COR-L47 (cell line): ENCODE measurements at places on chromosomes 1 and 21.
A peak's percentile ranks its signal among the peaks of the same experiment; 100 is the strongest.

DNA sequence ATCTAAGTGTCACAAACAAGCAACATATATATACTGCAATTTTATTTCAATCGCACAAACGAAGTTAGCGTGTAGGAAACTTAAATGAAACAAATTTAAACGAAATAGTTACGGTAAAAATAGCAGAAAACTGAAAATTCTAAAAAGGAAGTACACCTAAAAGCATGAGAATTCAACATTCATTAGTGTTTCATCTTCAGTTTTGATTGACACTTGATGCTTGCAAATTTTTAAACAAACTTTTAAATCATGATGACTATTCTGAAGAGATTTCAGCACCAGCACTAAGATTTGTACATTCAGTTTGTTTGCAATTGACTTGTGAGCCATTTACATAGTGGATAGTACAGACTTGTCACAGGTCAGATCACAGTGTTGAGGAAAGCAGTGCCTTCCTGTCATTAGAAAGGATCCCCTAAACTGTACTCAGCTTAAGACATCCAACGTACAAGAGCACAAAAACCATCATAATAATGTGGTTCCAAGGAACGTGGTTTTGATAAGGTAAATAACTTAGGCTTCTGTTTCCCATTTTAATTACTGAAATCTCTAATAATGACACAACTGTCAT, 67.0 kb upstream of the LBR start:
- no peak for DNase-seq

- no peak for DNase-seq
Measured at GRCh38 chr1:182556279-182556678, 32.8 kb downstream of the RNASEL start.

DNA sequence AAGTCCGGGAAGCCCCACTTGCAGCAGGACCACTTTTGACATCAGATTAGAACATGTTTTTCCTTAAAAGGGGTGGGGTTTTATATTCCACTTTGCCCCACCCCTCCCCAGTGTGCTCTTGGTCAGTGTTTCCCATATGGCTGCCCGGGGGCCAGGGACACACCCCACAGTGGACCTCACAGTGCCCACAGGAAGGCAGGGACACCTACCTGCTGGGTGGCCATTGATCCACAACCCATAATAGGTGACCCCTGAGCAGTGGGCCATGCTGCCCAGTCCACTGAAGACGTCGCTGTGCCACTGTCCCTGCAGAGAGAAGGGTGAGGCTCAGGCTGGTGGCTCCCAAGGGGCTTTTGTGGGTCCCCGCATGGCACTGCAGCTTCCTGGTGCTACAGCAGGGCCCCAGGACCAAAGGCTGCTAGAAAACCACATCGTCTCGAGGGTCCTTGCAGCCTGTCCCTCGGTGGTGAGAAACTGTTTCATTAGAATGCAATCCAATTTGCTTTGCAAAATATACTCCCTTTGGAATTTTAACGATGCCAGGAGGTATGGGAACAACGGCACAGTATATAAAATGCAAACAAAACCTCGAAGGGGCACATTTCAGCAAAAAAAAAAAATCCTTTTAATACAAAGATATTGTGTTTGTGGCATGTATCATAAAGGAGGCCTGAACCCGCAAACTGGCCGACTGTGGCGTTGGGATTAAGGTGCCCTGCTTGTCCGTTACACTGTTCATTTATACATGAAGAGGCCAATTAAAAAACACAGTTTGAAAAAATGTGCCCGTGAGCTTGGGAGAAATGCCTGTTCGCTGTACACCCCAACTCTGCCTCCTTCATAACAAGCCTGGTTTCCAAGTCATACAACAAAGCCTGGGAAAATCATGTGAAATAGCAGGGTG, 16.9 kb downstream of the MORN1 start:
- DNase-seq: no peak

GRCh38 chr1:26827663-26828062, 1.2 kb downstream of the ZDHHC18 start:
- DNase-seq: no peak

DNA sequence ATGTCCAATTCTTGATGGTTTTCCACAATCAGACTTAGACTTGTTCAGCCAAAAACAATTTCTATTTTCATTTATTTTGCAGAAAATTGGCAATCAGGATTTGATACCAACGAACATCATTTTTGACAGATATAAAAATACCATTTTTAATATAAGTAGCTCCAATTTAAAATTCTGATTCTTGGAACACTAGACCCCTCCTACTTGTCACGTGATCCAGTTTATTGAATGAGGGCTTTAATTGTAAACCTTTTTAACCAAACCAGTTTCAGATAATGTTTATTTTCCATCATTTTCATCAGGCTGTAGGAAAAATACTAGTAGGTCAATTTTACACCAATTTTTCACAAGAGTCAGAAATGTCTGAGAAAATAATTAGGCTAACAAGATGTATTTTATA, 607.2 kb upstream of the RGS18 start:
- DNase-seq: no peak

GRCh38 chr1:62800825-62801306, 16.9 kb downstream of the ATG4C start:
- no peak for DNase-seq

DNA sequence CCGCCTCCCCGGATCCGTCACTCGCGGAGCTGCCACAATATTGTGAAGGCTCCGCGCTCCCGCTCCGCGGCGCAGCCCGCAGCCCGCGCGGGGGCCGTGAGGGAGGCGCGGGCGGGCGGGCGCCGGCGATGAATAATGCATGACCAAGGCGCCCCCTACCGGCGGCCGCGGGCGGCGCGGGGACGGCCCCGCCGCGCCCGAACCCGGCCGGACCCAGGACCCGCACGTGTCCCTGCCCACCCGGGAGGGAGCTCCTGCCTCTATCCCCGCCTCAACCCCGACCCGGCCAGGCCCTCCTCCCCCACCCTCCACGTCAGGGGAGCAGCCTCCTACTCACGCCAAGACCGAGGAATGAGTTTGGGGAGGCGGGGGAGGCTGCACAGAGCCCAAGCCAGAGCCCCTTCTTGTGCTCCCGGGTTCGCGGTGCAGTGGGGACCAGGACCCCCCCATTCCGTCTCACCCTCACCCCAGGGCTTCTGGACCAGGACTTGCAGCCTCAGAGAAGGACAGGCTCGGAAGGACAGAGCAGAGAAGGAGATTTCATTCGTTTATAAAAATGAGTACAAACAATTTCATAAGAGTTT, 70.8 kb upstream of the CASZ1 start:
- DNase-seq: peak; percentile 71

GRCh38 chr1:47235806-47236205, 3.8 kb upstream of the TAL1 start:
- DNase-seq: no peak

DNA sequence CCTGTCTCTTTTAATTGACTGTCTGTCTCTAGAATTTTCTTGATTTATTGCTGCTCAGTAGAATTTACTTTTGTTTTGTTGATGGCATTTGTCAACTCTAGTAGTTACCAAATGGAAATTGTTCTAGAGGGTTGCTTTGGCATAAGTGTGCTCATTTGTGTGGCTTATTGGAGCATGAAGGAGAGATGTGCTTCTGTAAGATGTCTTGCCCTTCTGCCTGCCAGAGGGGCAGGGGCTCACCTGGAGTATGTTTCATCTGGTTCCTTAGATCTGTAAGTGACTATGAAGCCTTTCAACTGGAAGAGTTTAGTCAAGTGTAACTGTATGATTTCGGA, 345.5 kb downstream of the DISC1 start:
- DNase-seq: no peak

- no peak for DNase-seq
Measured at GRCh38 chr1:86648255-86648654, 56.1 kb upstream of the SH3GLB1 start.

- no peak for DNase-seq
Measured at GRCh38 chr21:24861471-24861870, 745.8 kb downstream of the MRPL39 start.

- no peak for DNase-seq
Measured at GRCh38 chr21:35057428-35057827, 8.3 kb upstream of the RUNX1 start.

- DNase-seq: no peak
Measured at GRCh38 chr1:99677416-99677815, 31.5 kb downstream of the PALMD start.

- no peak for DNase-seq
Measured at GRCh38 chr1:116580446-116581322, 9.9 kb upstream of the CD58 start.

DNA sequence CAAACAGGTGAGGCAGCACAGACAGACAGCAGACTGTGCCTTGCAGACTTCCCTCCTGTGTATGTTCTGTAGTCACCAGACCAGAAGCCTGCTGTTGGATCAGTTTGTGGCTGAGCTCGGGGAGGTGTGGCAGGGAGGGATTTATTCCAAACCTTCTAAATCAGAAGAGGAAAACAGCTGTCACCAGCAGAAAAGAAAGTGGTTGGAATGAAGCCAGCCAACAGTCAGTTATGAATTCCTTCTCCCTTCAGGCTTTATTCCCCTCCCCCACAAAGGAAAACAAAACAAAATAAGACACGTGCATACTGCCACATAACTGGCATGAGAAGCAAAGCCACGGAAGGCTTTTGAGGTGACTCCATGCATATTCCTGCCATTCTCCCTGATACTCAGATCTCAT, 19.0 kb upstream of the PIGV start:
- no peak for DNase-seq

GRCh38 chr1:222769181-222769580, 32.2 kb downstream of the FAM177B start:
- DNase-seq: no peak

- no peak for DNase-seq
Measured at GRCh38 chr1:164746632-164747031, 187.6 kb downstream of the PBX1 start.

DNA sequence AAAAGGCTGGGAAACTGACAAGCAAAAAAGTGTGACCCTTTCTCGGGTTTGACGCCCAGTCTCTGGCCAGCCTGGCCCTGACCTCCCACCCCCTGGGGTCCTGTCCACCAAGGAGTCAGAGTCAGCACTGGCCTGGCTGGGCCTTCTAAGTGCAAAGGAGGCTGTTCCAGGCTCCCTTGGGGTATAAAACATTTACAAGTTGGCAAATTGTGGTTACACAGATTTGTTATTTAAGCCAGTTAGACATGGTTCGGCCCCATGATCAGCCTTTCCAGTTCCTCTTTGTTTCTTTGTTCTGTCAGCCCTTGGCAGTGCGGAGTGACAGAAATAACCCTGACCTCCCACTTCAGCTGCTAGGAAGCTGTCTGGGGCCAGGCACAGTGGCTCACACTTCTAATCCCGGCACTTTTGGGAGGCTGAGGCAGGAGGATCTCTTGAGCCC, 161.6 kb upstream of the RAB4A start:
- DNase-seq: no peak

GRCh38 chr1:55749975-55750627, 534.9 kb upstream of the USP24 start:
- DNase-seq: no peak

- DNase-seq: no peak
Measured at GRCh38 chr1:1432274-1432950, 3.1 kb upstream of the VWA1 start.

DNA sequence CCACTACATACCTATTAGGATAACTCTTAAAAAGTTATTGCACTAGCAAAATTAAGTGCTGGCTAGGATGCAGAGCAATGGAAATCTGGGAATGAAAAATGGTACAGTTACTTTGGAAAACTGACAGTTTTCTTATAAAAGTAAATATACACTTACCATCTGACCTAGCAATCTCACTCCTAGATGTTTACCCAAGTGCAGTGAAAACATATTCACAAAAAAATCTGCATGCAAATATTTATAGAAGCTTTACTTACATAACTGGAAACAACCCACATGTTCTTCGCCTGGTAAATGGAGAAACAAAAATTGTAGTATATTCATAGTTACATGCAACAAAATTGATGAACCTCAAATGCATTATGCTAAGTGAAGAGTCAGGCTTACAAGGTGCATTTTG, 12.9 kb upstream of the FLG2 start:
- no peak for DNase-seq

- DNase-seq: no peak
Measured at GRCh38 chr1:22488319-22488718, 36.7 kb downstream of the ZBTB40 start.

GRCh38 chr1:24415910-24416665, 486 bp downstream of the NIPAL3 start:
- no peak for DNase-seq

DNA sequence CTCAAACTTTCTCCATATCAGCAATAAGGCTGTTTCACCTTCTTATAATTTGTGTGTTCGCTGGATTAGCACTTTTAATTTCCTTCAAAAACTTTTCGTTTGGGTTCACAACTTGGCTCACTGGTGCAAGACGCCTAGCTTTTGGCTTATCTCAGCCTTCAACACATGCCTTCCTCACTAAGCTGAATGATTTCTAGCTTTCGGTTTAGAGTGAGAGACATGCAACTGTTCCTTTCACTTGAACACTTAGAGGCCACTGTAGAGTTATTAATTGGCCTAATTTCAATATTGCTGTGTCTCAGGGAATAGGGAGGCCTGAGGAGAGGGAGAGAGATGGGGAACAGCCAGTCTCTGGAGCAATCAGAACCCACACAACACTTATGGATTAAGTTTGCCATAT, 41.2 kb upstream of the IFNLR1 start:
- no peak for DNase-seq

DNA sequence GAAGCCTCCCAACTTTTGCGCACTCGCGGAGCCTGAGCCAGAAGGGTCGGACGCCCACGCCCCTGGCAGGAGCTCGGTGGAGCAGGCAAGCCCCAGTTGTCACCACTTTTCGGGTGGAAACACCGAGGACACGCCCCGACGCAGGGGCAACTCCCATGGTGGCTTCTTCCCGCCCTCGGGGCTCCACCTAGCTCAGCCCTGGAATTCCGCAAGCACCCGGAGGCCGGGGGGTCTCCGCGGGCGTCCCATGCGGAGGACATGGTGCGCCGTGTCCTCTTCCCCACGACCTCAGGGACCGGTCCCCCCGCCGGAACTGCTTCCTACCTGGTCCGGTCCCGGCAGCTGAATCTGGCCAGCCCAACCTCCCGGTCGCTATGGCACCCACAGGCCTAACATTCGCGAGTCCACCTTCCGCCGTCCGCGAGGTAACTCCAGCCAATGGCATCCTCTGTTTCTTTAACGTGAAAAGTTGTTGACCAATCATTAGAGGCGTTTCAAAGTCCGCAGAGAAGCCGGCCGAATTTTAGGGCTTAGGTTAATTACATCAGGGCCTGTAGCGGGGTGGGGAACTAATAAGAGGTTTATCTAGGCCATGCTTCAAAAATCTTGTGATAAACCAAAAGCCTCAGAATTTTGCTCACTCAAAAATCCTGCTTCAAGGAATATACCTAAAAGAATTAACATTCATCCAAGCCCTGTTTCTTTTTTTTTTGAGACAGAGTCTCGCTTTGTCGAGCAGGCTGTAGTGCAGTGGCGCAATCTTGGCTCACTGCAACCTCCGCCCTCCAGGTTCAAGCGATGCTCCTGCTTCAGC, at the start of gene STPG1:
STPG1 (minus strand) TSS at position 433 of the 814 bp plus-strand sequence. CDS start 12,394 bp downstream, outside the sequence.
- peak; percentile 89 for DNase-seq

DNA sequence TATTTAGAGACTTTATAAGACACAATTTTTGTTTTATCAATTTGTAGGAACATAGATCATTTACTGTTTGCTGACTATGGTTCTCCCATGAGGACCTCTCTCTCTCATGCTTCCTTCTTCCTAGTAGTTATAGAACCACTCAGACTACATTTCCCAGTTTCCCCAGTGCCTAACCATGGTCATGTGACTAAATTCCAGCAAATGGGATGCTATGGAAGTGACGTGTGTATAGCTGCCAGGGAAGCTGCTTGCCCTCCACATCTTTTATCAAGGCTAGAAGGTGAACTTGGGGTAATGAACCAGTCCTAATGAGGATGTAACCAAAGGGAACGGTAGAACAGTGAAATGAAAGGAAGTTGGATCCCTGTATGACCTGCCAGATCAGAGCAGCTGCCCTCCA, 184.0 kb downstream of the MIS18A start:
- no peak for DNase-seq

- no peak for DNase-seq
Measured at GRCh38 chr1:92356956-92357355, 58.1 kb downstream of the RPAP2 start.

GRCh38 chr1:163048869-163049268, 20.3 kb upstream of the RGS4 start:
- no peak for DNase-seq
